ENCODE measurements at places on chromosomes 3 and 15. TPM values are rescaled to one million over a fixed set of nuclear protein-coding genes. Genes with fewer than 3 reads are reported as not detected.

DNA sequence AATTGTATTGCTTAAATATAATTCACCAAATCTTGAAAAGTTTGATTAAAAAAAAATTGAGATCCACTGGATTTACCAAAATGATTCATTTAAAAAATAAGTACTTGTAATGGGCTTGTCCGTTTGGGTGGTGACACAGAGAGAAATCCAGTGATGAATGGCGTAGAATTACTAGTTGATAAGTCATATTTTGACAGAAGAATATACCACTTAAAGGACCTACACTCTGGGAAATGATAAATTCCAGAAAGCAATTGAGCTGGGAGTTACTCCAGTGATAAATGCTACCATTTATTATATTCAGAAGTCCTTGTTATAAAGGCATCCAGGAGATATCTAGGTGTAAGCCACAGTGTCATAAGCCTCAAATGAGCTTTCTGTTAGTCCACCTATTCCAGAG is 141.8 kb upstream of the CFAP20DC start:
- DNase-seq, result no peak
- H3K4me1 ChIP-seq, result peaks cover 13% of the 10 kb centered on the region
- H3K36me3 ChIP-seq, result no peaks in the 10 kb centered on the region
- H3K27ac ChIP-seq, result no peak overlapping the region

DNA sequence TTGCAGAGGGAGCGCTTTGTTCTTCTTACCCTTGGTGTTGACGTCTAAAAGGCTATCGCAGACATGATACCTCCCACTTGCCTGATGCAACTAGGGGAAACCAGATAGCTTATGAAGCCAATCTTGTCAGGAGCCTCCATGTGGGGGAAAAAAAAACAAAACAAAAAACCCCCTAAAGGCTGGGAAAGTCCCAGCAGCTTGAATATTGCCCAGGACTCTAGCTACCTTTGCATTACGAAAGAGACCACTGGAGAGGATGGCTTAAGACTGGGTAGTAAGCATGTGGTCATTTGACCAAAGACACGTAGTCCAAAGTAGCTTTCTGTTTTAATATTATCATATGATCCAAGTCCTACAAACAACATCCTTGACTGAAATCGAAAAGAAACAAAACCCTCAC is 120.7 kb upstream of the WNT5A start:
- DNase-seq, result no peak
- H3K4me1 ChIP-seq, result peaks cover 17% of the 10 kb centered on the region
- H3K36me3 ChIP-seq, result no peaks in the 10 kb centered on the region
- H3K4me3 ChIP-seq, result no peak overlapping the region
- no peaks in the 10 kb centered on the region for H3K27me3 ChIP-seq

DNA sequence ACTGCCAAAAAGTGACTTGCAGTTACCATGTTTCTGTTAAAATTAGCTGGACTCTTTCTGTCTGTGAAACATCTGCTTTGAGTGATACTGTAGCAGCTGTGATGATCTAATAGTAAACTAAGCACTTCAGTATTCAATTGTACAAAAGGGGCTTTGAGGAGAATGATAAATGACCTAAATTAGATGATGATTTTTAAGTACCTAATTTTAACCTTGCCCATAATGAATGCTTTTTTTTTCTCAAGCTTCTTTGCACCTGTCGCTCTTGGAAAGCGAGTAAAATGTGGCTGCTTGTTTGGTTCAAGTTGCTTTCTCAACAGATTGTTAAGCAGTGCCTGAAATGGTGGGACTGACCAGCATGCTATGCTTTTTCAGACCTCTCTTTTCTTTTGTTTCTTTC is 752.3 kb downstream of the EPHA3 start:
- H3K27me3 ChIP-seq, result no peaks in the 10 kb centered on the region
- H3K4me3 ChIP-seq, result no peak overlapping the region
- H3K4me1 ChIP-seq, result peaks cover 7% of the 10 kb centered on the region
- DNase-seq, result no peak
- H3K27ac ChIP-seq, result no peak overlapping the region

The SLC22A13 gene
- total RNA-seq, result 0.33 TPM

DNA sequence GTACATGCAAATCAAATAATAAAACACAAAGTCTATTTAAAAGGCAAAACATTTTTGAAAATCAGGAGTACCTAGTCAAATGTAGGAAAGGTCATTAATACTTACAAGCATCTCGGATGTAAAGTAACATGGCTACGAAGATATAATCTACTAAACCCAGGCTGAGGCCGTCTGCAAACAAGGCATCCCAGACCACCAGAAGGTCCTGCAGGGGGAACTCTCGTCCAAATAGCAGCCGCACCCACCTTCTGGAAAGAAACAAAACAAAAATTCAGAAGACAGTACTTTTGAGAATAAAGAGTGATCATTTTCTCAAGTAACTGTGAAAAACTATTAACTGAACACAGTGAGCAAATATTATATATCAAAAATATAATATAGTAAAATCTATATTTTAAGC is 423.1 kb downstream of the PLCL2 start:
- no peaks in the 10 kb centered on the region for H3K4me1 ChIP-seq
- peaks cover 6% of the 10 kb centered on the region for H3K36me3 ChIP-seq
- no peak overlapping the region for H3K27ac ChIP-seq
- no peak overlapping the region for H3K4me3 ChIP-seq

The SERPINI2 gene
- not detected for total RNA-seq

DNA sequence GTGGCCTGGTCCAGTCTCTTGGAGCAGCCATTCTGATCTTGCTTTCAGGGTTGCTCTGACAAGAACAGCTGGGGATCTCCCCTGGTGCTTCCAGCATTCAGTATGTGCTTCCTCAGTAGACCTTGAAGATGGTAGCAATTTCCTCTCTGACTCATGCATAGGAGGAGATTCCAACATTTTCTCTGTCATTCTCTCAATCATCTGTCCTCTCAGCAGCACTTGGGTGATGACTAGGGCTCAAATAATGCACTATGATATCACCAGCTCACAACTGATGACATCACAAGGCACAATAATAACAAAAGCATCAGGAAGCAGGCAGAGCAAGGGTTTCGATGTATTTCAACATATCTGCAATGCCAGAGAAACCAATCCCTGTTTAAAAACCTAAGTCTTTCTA is 52.7 kb downstream of the NFKBIZ start:
- DNase-seq, result no peak
- no peaks in the 10 kb centered on the region for H3K4me1 ChIP-seq
- H3K36me3 ChIP-seq, result no peaks in the 10 kb centered on the region
- H3K27me3 ChIP-seq, result no peaks in the 10 kb centered on the region
- no peak overlapping the region for H3K27ac ChIP-seq
- H3K4me3 ChIP-seq, result no peak overlapping the region

- DNase-seq, result no peak
- H3K27ac ChIP-seq, result no peak overlapping the region
- no peaks in the 10 kb centered on the region for H3K36me3 ChIP-seq
- H3K4me3 ChIP-seq, result no peak overlapping the region
Observed at GRCh38 chr3:14929310-14930074, 17.9 kb upstream of the NR2C2 start.

- no peak overlapping the region for H3K4me3 ChIP-seq
- peaks cover 13% of the 10 kb centered on the region for H3K4me1 ChIP-seq
- peaks cover 27% of the 10 kb centered on the region for H3K36me3 ChIP-seq
- no peaks in the 10 kb centered on the region for H3K27me3 ChIP-seq
Observed at GRCh38 chr3:48273594-48274211, 32.8 kb downstream of the ZNF589 start.

GRCh38 chr3:37984051-37984450 is 6.5 kb upstream of the VILL start:
- peak; percentile 16 for DNase-seq
- H3K36me3 ChIP-seq, result peaks cover 5% of the 10 kb centered on the region
- H3K4me3 ChIP-seq, result no peak overlapping the region
- H3K27ac ChIP-seq, result no peak overlapping the region
- peaks cover 13% of the 10 kb centered on the region for H3K4me1 ChIP-seq

The PLSCR2 gene
- total RNA-seq, result 34.6 TPM
